Activated CD4-positive, alpha-beta T cell treated with anti-CD3 and anti-CD28 coated beads for 36 hours (primary cell): ENCODE measurements at places on chromosomes 11 and 22. TPM values are rescaled to one million over a fixed set of nuclear protein-coding genes. Genes with fewer than 3 reads are reported as not detected.

The FOLR1 gene
- not detected for total RNA-seq

The CRYBB3 gene
- not detected for total RNA-seq

The TPP1 gene
- 47.9 TPM for total RNA-seq

The RPS25 gene
- total RNA-seq, result 1,590 TPM

The CTSF gene
- 1.3 TPM for total RNA-seq

The TRIM49D2 gene
- total RNA-seq, result not detected

The TMEM132A gene
- 1.9 TPM for total RNA-seq

The LRRC4C gene
- total RNA-seq, result not detected

The CHST1 gene
- 0.12 TPM for total RNA-seq

The GANAB gene
- total RNA-seq, result 208 TPM

The OR6X1 gene
- not detected for total RNA-seq

The SC5D gene
- total RNA-seq, result 29.9 TPM

The APOA4 gene
- not detected for total RNA-seq

The SLC29A2 gene
- 14.4 TPM for total RNA-seq

The ARHGAP20 gene
- total RNA-seq, result 0.43 TPM

The RAG2 gene
- total RNA-seq, result not detected

The NCF4 gene
- total RNA-seq, result 3.8 TPM

The TSPAN18 gene
- 2.3 TPM for total RNA-seq

The OR4C45 gene
- not detected for total RNA-seq

The HORMAD2 gene
- not detected for total RNA-seq

The DDI1 gene
- total RNA-seq, result not detected
